ENCODE measurements at places on chromosomes 12 and 14.

GRCh38 chr14:96252999-96253539 lies 2.9 kb upstream of the BDKRB1 start:
- DNase-seq, result no peak

- no peak for DNase-seq
Observed at GRCh38 chr12:7090222-7090998, 1.8 kb downstream of the C1R start.

GRCh38 chr12:55499810-55500252 lies 7.7 kb downstream of the OR6C68 start:
- DNase-seq, result no peak

DNA sequence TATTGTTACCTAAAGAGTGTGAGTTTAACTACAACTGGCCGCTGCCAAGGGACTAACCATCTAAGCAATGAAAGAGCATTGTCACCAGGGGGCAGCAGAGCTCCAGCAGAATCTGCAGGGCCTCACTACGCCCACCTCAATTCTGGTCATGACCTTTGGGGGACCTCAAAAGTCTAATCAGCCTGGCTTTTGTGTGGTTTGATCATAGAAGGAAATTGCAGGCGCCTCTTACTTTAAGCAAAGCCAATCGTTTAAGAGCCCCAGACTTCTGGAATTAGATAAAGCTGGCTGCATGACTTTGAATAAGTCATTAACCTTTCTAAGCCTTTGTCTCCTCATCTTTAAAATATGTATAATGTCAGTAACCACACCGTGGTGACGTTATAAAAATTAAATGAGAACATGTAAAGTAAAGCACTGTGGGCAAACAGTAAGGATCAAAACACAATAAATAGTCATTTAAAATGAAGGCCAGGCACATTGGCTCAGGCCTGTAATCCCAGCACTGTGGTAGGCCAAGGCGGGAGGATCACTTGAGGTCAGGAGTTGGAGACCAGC lies 58.6 kb downstream of the TBX3 start:
- peak; percentile 15 for DNase-seq

DNA sequence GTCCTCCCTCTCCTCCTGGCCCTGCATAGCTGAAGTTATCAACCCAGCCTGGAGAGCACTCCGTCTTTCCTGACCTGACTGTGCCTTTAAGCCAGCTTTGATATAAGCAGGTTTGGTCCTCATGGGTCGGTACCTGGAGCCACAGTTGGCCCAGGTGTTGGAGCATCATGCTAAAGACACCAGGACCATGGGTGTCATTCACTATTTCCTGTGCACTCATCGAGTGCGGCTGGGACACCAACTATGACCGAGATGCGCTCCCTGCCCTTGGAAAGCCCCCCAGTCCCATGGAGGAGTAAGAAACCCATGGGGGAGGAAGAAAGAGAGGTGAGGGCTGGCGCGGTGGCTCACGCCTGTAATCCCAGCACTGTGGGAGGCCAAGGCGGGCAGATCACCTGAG lies 78.9 kb upstream of the CCND2 start:
- DNase-seq, result no peak

- DNase-seq, result no peak
Observed at GRCh38 chr14:89635615-89636014, 218.6 kb upstream of the FOXN3 start.

- DNase-seq, result no peak
Observed at GRCh38 chr12:131842169-131842568, 14.0 kb downstream of the MMP17 start.

- DNase-seq, result no peak
Observed at GRCh38 chr12:69000074-69000473, 67.1 kb upstream of the CPM start.

DNA sequence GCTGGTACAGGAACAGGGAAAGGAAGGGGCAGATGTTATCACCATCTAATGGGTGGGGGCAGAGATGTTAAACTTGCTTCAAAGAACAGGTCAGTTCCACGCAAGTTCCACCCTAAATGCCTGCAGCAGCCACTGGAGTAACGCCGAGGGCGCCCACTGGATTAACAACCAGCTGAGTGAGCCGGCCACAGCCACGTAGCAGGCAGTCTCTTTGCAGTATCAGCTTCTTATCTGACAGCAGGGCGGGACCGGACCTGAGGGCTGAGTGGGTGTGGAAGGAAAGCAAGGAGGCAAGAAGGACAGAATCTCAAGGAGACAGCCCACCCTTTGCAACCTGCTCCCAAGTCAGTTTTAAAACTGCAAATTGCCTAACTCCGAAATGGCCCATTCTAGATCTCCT lies 38.4 kb upstream of the FOXN3 start:
- DNase-seq, result no peak

DNA sequence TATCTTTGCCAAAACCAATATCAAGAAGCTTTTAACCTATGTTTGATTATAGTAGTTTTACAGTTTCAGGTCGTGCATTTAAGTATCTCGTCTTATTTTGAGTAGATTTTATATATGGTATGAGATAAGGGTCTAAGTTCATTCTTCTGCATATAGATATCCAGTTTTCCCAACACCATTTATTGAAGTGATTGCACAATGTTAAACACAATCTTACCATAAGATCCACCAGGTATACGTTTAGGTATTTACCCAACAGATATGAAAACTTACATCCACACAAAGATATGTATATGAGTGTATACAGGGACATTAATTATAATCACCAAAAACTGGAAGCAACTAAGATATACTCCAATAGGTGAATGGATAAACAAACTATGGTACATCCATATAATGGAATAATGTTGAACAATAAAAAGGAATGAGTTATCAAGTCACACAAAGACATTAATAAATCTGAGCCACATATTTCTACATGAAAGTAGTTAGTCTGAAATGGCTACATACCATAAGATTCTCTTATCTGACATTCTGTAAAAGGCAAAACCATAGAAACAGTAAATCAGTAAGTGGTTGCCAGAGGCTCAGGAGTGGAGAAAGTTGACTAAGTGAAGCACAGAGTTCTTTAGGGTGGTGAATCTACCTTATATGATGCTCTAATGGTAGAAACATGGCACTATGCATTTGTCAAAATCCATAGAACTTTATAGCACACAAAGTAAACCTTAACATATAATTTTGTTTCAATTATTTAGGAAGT lies 222.6 kb downstream of the NUAK1 start:
- DNase-seq, result no peak

GRCh38 chr12:108701779-108702441 lies 29.4 kb downstream of the CORO1C start:
- DNase-seq, result no peak

- DNase-seq, result no peak
Observed at GRCh38 chr14:32896979-32897697, 41.5 kb upstream of the NPAS3 start.

DNA sequence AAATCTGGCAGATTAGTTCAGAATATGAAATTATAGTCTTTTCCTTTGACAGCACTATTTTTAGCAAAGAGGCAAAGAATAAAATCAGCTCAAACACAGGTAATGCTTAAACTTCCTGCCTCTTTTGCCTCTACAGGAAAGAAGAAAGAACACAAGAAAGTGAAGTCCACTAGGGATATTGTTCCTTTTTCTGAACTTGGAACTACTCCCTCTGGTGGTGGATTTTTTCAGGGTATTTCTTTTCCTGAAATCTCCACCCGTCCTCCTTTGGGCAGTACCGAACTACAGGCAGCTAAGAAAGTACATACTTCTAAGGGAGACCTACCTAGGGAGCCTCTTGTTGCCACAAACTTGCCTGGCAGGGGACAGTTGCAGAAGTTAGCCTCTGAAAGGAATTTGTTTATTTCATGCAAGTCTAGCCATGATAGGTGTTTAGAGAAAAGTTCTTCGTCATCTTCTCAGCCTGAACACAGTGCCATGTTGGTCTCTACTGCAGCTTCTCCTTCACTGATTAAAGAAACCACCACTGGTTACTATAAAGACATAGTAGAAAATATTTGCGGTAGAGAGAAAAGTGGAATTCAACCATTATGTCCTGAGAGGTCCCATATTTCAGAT lies 17.4 kb downstream of the TMPO start:
- DNase-seq, result no peak

DNA sequence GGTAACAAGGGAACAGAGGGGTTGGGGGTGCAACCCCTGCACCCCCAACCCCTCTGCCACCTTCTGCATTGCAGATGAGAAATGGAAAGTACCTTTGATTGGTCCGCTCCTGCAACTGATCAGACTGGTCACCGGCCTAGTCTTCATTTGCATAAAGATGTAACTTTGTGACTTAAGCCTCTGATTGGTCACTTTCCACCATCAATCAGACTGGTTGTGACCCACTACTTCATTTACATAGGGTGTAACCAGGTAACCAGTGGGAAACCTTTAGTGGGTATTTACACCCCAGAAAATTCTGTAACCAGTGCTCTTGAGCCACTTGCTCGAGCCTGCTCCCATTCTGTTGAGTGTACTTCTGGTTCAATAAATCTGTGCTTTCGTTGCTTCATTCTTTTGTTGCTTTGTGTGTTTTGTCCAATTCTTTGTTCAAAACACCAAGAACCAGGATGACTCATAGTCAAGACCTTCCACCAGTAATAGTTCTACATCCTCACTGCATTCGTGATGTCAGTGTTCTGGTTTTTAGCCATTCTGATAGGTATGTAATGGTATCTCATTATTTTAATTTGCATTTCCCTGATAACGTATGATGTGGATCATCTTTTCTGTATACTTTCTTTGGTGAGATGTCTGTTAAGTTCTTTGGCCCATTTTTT lies 30.8 kb downstream of the LEMD3 start:
- no peak for DNase-seq

DNA sequence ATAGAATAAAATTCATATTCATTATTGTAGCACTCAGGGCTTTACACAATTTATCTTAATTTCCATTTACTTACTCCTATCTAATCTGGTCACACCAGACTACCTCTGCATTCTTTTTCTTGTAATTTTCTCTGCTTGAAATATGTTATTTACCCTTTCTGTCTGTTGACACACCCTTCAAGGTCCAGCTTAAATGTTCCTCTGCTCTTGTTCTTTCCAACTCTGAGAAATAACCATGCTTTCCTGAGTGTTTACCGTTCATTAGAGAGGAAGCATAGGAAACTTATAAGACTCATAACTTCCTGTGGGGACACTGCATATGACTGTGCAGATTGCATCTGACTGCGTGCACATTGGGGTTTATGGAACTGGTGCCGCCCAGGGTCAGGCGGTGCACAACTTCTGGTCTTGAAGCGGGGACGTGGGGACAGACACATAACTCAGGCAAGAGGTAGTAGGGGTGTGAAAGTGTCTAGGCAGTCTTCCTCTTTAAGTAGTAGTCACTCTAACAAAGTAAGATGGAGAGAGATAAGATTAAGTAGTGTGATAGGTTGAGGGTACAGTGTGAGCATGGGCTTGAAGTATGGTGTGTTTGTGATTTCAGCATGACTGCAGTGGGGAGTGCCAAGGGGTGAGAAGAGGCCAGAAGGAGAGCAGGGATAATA lies 42.6 kb upstream of the FOXJ2 start:
- no peak for DNase-seq

DNA sequence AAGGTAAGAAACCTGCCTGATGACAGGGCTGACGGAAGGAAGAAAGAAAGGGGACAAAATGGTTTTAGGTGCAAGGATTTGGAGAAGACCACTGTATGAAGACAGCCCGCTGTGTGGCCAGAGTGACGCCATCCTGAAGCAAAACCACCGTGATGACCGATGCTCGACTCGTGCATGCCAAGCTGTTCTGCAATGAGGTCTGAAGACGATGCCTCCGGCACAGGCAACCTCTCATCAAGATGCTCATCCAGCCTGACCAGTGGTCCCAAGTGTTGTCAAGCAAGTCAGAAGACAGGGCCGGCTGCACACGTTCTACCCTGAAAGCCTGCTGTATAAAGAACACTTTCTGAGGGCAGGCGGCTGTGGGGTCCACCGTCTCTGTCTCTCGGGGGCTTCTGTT lies 34.8 kb downstream of the STX2 start:
- no peak for DNase-seq

DNA sequence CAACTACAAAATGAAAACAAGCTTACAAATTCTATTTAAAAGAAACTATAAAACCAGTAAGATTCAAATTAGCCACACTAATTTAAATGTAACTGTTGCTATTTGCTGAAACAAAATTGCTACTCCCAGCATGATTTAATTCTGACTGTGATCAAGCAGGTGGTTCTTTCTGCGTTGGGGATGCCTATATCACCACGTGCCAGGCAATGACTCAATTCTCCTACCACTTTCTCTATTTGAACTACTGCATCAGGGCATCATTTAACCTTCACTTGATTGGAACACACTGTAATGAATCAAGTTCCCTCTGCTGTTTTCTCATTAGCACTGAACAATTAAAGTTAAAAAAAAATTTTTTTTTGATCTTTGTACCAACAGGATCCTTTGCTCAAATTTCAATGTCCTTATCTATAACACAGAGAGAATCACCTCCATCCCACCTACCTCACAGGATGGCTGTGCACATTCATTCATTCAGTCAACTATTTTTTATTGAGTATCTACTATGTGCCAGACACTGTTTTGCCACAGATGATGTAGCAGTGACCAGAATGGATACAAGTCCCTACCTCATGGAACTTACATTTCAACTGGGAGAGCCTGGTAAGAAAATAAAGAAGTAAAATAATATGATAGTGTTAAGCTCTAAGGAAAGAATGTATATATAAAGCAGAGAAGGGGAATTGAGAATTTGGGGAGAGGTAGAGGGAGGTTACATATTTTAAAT lies 8.0 kb upstream of the ACTN1 start:
- no peak for DNase-seq

- DNase-seq, result no peak
Observed at GRCh38 chr14:35932659-35933159, 106.6 kb downstream of the BRMS1L start.

- no peak for DNase-seq
Observed at GRCh38 chr14:36660736-36661505, 739 bp upstream of the PAX9 start.

DNA sequence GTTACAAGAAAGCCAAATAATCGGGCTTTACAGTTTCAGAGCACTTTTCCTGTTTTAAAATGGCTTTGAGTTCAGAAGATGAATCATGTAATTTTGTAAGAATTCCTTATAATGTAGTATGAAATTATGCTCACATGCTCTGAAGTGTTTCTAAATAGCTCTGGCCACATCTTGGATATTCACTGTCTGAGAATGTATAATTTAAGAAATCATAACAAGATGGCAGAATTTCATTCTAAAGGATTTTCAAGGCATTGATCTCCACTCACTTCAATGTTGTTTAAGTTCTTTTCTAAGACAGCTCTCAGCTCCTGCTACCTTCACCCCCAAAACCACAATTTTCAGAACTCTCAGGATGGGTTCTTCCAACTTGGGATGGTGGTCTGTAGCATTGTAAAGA lies 180.1 kb downstream of the DACT1 start:
- no peak for DNase-seq

DNA sequence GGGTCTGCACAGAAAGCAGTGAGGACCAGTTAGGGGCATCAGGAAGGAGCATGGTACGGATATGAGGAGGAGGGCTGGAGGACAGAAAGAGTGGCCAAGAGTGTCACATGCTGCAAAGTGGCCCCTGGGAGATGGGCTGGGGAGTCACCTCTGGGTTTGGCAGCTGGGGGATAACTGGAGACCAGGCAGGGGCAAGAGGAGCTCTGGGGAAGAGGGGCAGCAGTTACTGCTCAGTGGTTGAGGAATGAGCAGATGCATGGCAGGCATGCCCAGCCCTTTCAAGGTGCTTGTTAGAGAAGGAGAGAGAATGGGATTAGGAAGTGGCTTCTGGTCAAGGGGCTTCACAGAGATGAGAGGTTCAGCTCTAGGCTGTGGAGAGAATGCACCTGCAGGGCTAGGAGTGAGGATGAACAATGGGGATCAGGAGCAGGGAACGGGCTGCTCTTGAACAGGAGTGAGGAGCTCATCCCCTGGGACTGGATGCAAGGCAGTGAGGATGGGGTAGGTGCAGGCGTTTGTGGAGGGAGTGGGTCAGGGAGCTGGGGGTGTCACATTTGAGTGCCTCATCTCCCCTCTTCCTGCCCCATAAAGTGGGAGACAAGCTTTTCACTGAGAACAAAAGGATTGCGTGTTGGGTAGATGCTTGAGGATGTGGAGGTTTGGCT lies 127.5 kb downstream of the PAPOLA start:
- no peak for DNase-seq
